Ecto neural progenitor cell (in vitro differentiated cells): ENCODE measurements at places on chromosomes 1 and 21.

DNA sequence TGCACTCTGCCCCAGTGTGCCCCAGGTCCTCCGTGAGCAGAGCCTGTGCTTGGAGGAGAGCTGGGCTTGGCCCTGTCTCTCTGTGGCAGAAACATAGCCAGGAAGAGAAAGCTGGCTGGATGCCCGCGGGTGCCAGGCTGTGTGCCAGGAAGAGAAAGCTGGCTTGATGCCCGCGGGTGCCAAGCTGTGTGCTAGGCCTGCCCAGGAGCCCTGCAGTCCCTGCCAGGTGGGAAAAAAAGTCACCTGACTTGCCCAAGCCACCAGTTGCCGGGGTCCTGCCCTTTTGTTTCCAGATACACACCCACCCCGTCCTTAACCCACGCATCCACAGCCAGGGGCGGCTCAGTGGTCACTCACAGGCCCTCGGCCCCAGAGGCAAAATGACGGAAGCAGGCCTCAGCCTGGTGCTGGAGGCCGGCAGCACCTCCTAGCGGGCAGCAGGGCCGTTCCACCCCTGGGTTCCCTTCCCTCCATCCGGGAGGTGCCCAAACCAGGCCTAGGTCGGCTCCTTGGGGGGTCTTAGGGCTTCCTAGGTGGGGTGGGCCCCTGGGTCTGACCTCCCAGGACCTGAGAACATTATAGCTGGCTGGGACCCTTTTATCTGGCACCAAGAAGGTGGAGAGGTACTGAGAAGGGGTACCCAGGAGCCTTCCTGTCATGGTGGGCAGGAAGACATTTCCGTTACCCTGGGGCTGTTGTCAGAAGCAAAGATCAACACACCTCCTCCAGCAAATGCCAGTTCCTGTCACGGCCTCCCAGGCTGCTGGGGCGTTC lies 9.1 kb downstream of the ITGB2 start:
- no peak for DNase-seq

GRCh38 chr1:205794011-205794730 lies 18.8 kb downstream of the SLC41A1 start:
- DNase-seq: no peak

DNA sequence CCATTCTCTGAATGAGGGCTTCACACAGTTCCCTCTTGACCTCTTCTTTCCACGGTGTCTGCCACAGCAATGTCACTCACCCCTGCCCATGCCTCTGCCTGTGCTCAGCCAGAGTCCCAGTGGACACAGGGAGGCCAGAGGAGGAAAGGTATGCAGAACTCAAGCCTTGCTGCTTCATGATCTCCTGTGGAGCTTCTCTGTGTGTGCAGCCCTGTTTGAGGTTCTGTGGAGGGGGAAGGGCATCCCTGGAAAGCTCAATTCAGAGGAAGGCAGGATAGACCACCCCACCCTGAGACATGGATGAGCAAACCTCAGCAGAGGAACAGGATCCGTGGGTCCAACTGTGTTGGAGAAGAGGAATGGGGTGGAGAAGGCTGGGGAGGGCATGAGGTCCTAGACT lies 2.0 kb downstream of the HCN3 start:
- DNase-seq: no peak

DNA sequence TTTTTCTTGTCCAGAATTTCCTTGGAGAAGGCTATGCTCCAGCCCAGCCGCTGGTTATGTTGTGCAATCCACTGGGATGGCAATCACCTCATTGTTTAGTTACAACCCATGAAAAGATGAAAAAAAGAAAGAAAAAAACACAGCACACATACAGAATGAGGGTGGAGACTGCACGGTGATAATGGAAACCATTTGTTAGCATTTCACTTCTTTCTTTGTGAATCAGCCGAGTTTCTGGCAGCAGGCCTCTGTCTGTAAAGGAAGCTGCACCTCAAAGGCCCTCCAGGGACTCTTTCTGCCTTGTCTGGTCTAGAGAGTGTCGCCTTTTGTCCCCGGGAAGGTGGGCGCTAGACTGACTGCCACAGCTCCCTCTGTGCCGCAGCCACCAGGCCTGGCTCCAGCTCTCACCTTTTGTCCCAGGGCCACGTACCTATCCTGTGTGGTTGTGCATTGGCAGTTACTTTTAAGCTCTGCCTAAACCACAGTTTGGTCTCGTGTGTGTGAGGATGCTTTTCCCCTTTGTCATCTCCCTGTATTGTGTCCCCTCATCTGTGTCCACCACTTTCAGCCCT lies 35.6 kb downstream of the NGF start:
- DNase-seq: no peak

DNA sequence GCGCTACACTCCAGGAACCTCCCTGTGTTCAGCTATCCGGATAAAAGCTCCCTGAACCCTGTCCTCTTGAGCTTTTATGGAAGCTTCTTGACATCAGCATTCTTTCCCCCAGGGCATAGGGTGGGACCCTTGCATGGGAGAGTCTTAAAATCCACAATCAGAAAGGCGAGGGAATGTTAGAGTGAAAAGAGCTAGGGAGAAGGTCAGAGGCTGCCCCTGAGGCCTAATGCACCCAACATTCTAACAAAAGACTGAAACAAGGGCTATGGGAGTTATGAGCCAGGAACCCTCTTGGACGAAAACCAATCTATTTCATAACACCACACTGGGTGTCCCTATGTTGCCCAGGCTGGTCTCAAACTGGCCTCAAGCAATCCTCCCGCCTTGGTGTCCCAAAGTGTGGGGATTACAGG lies 36.7 kb downstream of the NEK2 start:
- DNase-seq: no peak

DNA sequence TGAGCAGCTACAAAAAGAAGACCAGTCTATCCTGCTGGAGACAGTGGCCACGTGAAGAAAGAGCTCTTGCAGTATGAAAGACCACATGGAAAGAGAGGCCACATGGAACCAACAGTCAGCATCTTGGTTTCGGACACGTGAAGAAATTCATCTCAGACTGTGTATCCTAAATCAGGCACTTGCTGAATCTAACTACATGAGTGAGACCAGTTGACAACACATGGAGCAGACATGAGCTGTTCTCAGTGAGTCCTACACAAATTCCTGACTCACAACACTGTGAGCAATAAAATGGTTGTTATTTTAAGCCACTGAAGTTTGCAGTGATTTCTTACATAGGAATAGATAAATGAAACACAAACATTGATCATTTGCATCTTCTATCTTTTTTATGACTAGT lies 2.4 kb upstream of the TAF1A start:
- DNase-seq: no peak

DNA sequence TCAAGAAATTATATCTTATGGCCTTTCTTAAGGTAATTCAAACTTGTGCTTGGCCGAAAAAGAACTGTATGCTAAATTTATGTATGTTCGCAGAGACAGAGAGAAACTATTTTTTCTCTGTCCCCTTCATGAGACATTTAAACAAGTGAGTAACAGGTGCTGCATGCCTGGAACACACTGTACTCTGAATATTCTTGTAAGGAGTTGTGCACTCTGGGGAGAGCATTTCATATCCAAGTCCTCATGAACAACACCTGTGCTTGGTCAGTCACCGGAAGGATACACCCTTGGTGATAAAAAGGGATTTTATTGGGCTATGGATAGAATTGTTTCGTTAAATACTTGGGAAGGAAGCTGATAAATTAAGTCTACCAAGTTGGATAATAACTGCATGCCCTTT lies 220.8 kb upstream of the NRIP1 start:
- DNase-seq: no peak

DNA sequence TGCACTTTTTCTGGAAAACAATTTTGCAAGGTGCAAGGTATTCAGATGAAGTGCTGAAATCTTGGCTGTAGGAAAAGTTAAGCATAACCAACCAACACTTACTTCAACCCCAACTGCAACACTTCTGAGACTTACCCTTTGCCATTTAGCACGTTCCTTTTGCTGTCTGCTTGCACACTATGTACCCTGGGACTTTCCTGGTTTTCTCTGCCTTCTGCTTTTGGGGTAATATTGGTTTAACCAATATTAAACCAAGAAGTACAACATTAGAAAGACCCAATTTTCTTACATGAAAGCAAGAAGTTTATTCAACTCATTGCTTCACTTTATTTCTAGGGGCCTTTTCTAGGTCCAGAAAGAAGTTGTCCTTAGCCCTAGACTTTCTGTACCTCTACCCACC lies 193.0 kb downstream of the HLX start:
- no peak for DNase-seq

GRCh38 chr1:17277511-17278159 lies 28.7 kb downstream of the PADI3 start:
- DNase-seq: no peak

DNA sequence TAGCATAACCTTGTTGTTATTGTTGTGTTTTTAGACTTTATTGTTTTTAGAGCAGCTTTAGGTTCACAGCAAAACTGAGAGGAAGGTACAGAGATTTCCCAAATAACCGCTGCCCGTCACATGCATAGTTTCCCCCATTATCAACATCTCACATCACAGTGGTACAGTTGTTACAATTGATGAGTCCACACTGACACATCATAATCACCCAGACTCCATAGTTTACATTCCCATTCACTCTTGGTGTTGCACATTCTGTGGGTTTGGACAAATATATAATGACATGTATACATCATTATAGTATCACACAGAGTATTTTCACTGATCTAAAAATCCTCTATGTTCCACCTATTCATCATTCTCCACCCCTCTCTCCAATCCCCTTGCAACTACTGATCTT lies 25.9 kb upstream of the TOR3A start:
- DNase-seq: no peak
